Calu3 (cell line): ENCODE measurements at places on chromosomes 16 and 17.

GRCh38 chr17:81056312-81056711 is 21.4 kb downstream of the BAIAP2 start:
- DNase-seq, result no peak

DNA sequence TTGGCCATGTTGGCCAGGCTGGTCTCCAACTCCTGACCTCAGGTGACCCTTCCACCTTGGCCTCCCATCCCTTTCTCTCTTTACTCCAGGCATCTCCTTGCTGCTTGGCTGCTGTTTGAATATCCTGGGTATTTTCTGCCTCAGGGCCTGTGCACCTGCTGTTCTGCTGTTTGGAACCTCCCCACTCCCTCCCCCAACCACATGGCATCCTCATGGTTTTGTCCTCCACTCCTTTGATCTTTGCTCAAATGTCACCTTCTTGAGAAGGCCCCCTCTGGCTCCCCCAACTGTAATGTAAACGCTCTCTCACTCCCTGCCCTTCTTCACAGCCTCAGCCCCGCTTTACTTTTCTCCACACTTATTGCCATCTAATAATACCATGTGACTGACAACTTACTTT is 152.0 kb downstream of the GSG1L start:
- no peak for DNase-seq

DNA sequence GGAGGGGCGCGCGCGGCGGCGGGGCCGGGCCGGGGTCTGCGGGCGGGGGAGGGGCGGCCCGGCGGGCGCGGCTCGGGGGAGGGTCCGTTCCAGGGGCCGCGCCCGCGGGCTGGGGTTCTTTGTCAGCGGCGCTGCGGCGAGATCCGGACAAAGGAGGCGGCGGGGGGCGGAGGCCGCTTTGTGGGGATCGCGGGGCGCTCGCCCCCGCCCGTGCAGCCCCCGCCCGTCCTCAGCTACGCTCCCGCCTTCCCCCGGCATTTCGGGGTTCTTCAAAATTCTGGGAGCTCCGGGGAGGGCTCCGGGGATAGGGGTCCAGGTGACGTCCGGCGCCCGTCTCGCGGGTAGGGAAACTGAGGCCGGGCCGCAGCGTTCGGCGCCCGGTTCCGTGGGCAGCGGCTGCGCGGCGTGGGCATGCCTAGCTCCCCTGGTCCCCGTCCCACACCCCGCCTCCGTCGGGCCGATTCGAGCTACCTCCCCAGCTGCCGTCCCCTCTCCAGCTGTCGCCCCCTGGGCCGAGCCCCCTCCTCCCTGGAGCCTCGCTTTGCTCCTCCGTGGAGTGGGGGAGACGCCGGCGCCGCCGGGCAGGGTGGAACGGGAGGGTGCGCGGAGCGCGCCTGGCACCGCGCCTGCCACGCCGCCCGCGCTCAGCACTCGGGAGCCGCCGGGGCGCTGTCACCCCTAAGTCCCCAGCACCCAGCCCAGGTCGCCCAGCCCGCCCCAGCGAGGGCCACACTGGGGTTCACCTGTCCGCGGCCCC is 546 bp downstream of the SNN start:
- DNase-seq, result no peak

DNA sequence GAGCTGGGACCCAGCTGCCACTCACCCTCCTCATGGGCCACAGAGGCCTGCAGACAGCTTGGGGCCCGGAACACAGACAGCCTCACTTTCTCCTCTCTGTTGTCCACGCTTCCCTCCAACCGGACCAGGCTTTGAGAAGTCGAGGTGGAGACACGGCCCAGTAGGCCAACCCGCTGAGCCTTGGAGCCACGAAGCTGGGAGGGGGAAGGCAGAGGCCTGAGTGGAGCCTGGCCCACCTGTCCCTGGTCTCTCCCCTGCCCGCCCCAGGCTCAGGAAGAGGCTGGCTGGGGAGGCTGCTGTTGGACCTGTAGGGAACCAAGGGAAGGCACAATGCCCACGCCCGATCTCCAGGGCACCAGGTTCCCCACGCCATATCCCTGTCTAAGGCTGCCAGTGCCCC is 48.1 kb downstream of the RMI2 start:
- DNase-seq, result no peak

GRCh38 chr17:8109661-8110455 is 8.5 kb downstream of the ALOXE3 start:
- DNase-seq, result peak; percentile 82

DNA sequence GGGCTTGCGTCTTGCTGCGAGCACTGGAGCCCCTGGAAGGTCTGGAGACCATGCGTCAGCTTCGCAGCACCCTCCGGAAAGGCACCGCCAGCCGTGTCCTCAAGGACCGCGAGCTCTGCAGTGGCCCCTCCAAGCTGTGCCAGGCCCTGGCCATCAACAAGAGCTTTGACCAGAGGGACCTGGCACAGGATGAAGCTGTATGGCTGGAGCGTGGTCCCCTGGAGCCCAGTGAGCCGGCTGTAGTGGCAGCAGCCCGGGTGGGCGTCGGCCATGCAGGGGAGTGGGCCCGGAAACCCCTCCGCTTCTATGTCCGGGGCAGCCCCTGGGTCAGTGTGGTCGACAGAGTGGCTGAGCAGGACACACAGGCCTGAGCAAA is 7.4 kb downstream of the MPG start:
- no peak for DNase-seq

- DNase-seq, result no peak
Observed at GRCh38 chr16:7887316-7887715, 554.7 kb downstream of the RBFOX1 start.

DNA sequence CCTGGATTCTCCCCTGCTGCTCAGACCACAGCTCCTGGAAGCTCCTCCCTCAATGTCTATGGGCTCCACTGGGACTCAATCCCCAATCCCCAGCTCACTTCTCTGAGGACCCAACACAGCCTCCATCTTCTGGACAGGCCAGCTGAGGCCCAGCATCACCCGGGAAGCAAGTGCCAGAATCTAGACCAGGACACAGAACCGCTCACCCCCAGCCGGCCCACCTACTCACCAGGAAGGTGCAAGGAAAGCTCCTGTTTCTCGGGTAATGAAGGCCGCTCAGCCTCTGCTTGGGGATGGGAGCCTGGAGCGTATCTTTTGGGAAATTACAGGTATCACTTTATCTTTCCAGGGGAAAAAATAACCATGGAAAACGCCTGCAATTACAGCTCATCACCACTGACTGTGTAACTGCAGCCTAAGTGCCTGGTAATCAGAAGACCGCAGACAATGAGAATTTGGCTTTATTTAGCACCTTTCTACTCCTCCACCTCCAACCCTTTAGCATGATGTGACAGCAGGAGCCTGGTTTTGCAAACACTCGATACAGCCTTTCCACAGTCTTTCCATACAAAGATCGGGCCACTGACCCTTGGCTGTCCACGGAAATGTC is 49.6 kb upstream of the RPL38 start:
- DNase-seq, result no peak

DNA sequence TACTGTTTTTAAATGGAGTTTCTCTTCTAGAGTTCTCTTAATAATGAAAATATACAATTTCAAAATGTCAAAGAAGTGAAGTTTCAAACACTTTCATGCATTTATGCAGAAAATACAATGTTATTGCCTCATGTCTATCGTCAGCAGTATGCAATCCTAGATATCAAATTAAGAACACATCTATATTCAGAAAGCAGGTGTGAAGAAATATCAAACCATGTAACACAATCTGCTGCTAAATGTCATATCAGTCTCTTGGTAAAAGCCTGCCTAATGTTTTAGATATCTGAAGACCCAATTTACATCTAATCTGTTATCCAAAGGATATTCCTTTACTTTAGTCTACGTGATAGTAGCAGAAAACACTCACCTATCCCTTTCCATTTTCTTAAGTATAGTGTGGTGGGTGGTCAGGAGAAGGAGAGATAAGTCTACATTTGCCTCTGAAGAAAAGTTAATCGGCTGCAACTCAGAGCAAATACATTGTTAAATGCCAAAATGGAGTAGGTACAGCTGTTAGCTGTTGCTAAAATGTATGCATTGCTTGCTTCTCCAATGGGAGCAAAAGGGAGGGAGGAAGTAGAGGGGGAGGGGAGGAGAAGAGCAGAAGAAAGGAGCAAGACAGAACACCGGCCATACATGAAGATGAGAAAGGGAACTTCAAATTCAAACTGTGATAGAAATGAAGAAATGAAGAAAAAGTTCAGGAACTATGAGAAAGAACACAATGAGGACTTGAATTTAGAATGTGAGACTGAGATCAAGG is 64.9 kb downstream of the ITFG1 start:
- DNase-seq, result no peak

DNA sequence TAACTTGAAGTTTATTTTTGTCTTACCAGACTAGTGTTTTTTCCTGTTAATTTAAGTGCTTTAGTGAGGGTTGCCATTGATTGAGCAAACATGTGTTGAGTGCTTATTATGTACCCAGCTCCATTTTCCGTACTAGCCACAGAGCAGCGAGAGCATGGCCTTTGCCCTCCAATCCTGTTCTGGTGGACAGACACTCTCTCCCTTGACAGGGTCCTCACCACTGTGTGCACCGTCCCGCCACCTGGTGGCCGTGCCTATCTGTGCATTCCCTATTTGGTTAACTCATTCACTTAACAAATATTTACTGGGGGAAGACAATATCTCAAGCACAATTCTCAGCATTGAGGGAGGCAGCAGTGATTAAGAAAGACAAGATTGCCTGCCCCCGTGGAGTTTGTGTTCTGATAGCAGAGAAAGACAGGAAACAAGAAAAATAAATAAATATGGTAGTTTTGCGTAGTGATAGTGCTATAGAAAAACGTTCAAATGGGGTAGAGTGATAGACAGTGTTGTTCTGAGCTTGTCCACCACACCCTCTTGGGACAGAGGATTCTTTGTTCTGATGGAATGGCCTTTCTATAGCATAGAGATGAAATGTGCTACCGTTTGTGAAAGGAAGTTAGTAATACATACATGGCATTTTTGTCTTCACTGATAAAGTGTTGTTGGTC is 13.0 kb downstream of the CDH13 start:
- DNase-seq, result peak; percentile 74

DNA sequence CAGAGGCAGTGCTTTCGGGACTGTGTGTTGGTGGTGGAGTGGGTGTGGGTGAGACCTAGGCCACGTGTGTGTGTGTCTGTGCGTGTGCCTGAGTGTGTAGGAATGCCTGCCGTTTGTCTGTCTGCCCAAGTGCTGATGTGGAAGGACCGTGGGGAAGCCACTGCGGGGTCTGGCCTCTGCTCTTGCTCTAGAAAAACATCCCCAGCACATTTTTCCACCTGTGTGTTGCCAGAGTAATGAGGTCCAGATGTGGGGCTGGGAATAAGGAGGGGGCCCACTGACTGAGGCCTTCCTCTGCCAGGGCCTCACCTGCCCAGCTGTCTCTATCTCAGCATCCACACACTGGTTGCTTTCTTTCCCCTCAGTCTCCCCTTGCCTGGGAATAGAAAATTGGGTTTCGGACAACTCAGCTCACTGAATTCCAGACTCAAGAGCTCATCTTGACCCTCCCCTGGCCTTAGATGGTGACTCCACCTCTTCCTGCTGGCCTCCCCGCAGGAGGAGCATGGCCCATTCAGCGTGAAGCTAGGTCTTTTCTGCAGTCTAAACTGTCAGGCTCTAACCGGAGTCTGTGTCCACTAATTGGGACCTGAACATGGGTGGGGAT is 7.6 kb downstream of the SGCA start:
- no peak for DNase-seq

- no peak for DNase-seq
Observed at GRCh38 chr17:14204084-14204483, 32.6 kb downstream of the CDRT15 start.

DNA sequence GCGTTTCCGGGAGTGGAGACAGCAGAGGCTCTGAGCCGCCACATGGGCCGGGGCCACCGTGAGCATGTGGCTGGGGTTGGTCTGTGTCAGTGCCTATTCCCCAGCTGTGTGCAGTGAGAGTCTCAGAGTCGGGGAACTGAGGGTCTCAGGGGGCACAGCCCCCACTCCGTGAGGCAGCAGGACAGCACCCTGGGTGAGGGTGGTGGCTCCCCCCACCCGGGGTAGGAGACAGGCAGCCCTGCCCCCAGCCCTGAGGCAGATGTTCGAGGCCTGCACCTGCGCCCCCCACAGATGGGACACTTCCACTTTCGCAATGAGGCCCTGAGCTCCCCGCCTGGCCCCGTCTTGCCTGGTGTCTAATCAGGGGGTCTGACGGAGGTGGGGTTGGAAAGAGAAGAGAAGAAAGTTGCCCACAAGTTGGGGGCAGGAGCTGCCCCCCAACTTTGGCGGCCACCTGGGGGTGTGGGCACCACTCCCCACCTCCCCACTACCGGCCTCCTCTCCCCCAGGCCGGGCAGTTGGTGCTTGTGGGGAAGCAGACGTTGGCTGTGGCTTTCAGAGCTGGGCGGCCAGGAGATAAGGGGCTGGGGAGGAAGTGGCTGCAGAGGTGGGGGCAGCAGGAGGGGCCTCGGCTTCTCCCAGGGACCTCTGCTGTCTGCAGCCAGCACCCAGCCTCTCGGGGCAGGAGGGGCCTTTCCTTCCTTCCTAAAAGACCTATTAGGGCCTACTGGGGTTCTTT is 1.8 kb upstream of the CBFA2T3 start:
- DNase-seq, result no peak

DNA sequence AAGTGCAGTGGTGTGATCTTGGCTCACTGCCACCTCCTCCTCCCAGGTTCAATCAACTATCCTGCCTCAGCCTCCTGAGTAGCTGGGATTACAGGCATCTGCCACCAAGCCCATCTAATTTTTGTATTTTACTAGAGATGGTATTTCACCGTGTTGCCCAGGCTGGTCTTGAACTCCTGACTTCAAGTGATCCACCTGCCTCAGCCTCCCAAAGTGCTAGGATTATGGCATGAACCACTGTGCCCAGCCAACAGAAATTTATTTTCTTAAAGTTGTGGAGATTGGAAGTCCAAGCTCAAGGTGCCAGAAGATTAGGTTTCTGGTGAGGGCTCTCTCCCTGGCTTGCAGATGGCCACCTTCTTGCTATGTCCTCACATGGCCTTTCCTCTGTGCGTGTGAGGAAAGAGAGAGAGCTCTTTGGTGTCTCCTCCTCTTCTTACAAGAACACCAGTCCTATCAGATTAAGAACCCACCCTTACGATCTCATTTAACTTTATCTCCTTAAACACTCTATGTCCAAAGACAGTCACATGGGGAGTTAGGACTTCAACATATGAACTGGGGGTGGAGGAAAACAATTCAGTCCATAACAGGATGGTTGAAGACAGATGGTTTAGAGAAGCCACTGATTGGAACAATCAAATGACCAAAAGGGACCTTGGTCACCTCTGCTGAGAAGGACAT is 31.8 kb downstream of the C16orf82 start:
- DNase-seq, result no peak

GRCh38 chr16:71524566-71525553 is 1.4 kb upstream of the CHST4 start:
- no peak for DNase-seq

- no peak for DNase-seq
Observed at GRCh38 chr16:48596326-48596725, 13.7 kb downstream of the N4BP1 start.

GRCh38 chr16:88839745-88840599 is 16.8 kb downstream of the GALNS start:
- DNase-seq, result no peak

DNA sequence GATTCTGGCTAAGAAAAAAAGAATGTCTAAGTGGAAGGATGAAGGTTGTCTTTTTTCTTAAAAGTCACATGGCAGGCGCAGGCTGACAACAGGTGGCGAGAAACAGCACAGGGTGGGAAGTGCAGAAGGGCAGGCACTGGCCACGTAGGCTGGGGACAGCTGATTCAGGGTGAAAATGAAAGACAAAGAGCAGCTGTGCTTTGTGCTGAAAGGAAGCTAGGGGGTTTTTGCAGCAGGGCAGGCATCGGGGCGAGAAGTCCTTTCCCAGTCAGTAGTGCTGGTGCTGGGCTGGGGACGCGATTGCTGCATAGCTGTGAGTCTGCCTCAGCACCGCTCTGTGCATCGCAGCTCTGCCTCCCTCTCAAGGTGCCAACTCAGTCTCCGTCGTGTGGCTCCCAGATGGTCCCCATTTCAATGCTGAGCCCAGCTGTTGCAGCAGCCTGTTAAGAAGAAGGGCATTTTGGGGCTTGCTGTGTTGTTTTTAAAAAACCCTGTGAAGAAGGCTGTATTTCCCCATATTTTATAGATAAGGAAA is 183.1 kb upstream of the CCL2 start:
- no peak for DNase-seq
